ENCODE measurements at places on chromosomes 7 and 10.

GRCh38 chr7:124635416-124635815 lies 130.2 kb downstream of the GPR37 start:
- no peak for DNase-seq

DNA sequence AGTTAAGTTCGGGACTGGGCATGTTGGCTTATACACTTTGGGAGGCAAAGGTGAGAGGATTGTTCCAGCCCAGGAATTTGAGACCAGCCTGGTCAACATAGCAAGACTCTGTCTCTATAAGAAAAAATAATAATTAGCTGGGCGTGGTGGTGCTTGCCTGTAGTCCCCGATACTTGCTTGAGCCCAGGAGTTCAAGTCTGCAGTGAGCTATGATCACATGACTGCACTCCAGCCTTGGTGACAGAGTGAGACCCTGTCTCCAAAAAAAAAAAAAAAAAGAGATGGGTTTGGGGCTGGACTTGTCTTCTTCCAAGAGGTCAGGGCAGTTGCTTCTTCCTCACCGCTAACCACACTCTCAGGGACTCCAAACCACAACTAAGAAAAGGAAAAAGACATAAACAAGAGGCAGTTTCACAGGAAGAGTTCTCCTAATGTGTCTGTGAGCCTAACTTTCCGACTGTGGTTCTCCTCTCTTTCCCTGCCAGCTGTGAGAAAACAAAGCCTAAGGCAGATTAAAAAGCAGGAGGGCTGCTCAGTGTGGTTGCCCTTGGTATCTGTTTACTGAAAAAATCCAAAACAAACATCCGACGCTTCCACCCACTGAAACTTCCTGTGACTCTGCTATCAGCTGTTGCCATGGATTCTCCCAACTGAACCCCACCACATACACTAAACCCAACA lies 2.4 kb upstream of the SERPINE1 start:
- peak; percentile 93 for DNase-seq

- no peak for DNase-seq
These were observed 90.0 kb downstream of the ST7 start for GRCh38 chr7:117043108-117043825.

- peak; percentile 72 for DNase-seq
These were observed 96.9 kb upstream of the CCDC71L start for GRCh38 chr7:106757846-106758245.

- DNase-seq, result peak; percentile 97
These were observed 144.4 kb downstream of the TES start for GRCh38 chr7:116354546-116355423.

GRCh38 chr10:132606536-132607316 lies 69.1 kb downstream of the INPP5A start:
- DNase-seq, result peak; percentile 34

DNA sequence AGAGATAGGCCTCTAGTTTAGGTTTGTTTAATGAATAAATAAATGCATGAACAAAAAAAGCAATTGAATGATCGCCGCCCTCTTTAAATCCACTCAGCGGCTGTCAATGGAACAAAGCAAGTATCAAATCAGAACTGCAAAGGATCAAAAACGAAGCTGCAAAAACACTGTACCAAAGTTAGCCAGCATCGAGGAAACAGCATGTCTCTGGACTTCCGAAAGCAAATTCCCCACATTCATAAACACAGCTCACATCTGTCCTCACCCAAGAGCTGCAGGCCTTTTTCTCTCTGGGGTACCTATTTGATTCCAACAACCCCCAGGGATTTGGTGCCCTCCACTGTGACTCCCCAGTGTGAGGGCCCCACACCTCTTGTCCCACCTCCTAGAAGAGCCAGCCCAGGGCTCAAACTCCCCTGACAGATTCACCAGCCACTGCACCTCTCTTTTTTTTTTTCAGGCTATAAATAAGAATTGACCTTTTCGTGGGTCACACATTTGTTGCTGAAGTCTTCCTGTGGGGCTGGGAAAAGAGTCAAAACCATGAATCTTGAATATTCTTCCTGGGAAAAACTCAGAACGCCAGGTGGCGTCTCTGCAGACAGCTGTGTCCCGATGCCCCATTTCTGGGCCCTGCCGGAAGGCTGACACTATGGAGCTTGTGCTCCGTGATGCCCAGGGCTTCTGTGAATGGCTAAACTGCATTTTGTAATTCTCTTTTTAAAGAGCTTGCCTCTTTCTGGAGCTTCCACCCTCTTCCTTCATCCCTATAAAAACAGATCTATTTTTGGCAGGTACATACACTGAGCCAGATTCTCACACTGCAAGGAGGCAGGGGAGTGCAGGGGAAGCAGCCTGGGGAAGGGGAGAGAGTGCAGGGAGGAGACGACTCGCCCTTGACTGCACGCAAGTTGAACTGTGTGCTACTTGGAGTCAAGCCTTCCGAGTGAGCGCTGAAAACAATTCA lies 51.7 kb downstream of the HSPA12A start:
- peak; percentile 44 for DNase-seq

DNA sequence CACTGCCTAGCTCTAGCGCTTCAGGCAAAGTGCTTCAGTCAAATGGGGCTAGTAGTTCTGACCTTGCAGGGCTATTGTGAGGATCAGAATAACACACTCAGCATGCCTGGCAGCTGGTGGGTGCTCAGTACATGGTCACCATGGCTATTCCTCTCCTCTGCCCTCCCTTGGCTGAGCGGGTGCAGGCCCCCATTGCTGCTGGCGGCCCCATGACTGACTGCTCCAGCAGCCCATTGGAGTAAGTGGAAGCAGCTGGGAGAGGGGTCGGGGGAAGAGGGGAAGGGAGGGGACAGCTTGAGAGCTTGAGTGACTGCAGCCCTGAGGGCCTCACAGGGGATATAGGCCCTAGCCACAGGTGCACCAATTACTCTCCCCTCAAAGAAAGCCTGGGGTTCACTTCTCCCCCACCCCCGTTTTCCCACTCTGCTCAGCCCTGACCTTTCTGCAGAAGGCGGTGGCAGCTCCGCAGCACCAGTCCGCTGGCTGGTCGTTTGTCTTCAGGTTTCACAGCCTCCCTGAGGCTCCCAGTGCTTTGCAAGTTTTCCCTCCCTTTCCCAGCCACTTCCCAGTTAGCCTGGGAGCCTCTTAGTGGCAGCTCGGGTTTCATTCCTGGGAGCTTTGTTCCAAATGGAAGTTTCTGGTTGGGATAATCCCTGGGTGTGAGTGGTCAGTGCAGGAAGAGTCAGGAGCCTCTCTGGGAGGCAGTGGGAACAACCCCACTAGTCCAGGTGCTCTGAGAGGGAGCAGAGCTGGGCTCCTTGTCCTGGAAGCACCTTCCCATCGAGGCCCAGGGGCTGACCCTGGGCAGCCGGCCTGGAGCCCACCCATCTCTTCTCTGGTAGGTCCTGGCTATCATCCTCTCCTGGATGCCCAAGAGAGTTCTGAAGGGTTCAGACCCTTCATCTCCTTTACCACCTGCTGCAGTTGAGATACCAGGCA lies 16.3 kb downstream of the FGF8 start:
- no peak for DNase-seq

DNA sequence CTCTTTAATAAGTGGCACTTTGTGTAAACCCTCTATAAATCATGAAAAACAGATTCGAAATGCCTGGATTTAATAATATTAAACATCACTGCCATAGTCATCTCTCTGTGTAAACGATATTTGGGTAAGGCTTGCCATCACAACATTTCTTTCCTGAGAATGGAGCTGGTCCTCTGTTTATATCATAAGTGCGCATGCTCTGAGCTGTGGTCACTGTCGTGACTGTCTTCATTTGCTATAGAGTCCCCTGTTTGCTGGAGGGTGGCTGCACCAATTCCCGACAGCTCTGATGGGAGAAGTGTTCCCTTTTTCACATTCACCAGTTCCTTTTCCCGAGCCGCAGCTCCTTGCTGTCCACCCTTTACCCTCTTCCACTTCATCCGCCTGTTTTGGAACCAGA lies 50.4 kb upstream of the AGMO start:
- DNase-seq, result no peak

GRCh38 chr7:22270371-22270770 lies 86.6 kb downstream of the RAPGEF5 start:
- no peak for DNase-seq

DNA sequence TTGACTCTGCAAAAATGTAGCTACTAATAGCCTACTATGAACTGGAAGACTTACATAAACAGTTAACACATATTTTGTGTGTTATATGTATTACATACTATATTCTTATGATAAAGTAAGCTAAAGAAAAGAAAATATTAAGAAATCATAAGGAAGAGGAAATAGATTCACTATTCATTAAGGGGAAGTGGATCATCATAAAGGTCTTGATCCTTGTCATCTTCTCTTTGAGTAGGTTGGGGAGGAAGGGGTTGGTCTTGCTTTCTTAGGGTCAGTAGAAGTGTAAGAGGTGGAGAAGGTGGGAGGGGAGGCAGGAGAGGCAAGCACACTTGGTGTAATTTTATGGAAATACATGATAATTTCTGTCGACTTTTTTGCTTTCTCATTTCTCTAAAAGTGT lies 81.3 kb downstream of the NAMPT start:
- DNase-seq, result no peak

- DNase-seq, result peak; percentile 58
These were observed 575.6 kb downstream of the KIF20B start for GRCh38 chr10:90276894-90277475.

DNA sequence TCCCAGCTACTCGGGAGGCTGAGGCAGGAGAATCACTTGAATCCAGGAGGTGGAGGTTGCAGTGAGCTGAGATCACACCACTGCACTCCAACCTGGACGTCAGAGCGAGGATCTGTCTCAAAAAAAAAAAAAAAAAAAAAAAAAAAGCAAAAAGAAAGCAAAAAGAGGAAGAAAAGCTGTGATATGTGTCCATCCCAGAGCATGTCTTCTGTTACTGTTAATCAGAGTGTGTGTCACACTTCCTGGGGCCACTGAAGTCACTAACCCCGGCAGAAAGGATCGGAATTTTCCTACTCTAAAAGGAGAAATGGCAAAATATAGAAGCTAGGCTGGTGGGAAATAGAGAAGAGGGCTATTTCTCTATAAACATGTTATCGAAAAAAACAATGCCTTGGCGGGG lies 11.9 kb downstream of the PIK3AP1 start:
- DNase-seq, result no peak

GRCh38 chr10:72889391-72889831 lies 4.1 kb upstream of the OIT3 start:
- DNase-seq, result peak; percentile 47

GRCh38 chr10:88226891-88227290 lies 356.2 kb downstream of the RNLS start:
- DNase-seq, result no peak

DNA sequence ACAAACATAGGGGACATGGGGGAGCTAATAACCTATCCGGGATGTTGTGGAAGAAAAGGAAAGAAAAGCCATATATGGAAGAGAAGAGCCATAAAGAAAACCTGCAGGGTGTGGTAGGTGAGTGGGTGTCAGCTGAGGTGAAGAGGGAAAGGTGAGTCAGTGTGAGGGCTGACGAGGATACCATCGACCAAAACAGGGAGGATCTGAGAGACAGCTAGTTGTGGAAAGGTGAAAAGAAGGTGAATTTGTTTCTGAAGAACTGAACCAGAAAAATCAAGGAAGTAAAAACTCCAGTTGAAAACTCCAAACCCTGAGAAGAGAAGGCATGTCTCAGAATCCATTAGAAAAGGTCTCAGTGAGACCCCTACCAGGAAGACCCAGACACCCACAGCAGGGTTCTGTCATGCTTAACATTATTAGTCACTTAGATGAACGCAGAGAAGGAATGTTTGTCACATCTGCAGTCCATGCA lies 4.1 kb downstream of the BLNK start:
- DNase-seq, result no peak

DNA sequence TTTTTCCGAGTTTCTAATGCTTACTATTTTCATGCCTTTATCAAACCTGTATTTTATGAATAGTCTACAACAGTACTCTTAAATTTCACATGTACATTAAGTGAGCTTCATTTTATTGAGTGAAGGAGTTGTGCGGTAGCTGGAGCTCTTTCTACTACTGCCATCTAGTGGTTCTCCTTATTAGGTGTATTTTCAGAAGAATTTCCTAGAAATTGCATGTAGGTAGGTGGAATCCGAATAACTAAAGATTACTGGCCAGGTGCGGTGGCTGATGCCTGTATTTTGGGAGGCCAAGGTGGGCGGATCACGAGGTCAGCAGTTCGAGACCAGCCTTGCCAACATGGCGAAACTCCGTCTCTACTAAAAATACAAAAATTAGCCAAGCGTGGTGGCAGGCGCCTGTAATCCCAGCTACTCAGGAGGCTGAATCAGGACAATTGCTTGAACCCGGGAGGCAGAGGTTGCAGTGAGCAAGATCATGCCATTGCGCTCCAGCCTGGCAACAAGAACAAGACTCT lies 38.3 kb downstream of the LRRC72 start:
- DNase-seq, result peak; percentile 76

- DNase-seq, result no peak
These were observed 56.3 kb downstream of the POU6F2 start for GRCh38 chr7:39033885-39034624.

- peak; percentile 89 for DNase-seq
These were observed 3.7 kb downstream of the STX1A start for GRCh38 chr7:73715648-73716317.

DNA sequence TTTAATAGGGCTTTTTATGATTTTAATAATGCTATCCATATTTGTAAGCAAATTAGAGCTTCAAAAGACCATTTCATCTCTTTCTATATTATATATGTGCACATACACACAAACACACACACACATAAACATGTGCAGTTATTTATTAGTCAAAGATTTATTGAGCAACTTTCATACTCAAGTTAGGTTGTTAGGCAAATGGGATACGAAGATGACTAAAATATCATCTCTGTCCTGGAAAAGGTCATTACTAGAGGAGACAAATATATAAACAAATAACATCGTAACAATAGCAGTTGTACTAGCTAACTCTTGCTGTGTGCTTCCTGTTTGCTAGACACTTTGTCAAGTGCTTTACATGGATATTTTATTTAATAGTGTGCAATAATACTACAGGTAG lies 307.9 kb downstream of the SNX13 start:
- no peak for DNase-seq

DNA sequence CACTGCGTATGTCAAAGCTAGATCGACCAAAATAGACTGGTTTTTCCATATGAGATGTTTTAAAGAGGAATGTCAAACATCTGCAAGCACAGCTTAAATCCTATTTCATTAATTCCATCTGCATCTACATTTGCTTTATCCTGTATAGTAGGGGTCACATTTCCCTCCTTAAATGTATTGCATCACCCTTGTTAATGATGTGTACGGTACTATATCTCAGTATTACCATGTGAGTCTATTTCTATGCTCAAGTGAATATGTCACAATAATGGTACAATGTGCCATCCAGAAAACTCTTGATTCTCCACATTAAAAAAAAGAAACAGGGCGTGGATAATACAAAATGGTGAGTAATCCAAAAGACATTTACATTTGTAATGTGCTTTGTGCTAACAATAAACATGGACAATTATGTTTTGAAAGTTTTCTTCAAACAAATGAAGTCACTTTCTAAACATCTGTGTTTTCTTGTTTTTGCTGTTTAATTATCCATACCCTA lies 56.6 kb downstream of the TWIST1 start:
- DNase-seq, result peak; percentile 19

GRCh38 chr7:5838761-5839500 lies 41.7 kb upstream of the OCM start:
- DNase-seq, result no peak

Data from choroid plexus epithelial cell (primary cell).